ENCODE measurements at places on chromosomes 4 and X. TPM values are rescaled to one million over a fixed set of nuclear protein-coding genes. Genes with fewer than 3 reads are reported as not detected.
A peak's percentile ranks its signal among the peaks of the same experiment; 100 is the strongest.

Gene BRS3
- total RNA-seq = not detected

Gene TCEAL3
- 15.9 TPM for total RNA-seq

Gene NAA11
- total RNA-seq = not detected

Gene SSX2B
- total RNA-seq = 0.37 TPM

Gene FDCSP
- not detected for total RNA-seq

Gene PALLD
- total RNA-seq = 44.1 TPM

Gene WDR17
- total RNA-seq = 6.9 TPM

Gene FGD1
- 21.5 TPM for total RNA-seq

Gene TGIF2LX
- total RNA-seq = not detected

Gene FAM9B
- not detected for total RNA-seq

DNA sequence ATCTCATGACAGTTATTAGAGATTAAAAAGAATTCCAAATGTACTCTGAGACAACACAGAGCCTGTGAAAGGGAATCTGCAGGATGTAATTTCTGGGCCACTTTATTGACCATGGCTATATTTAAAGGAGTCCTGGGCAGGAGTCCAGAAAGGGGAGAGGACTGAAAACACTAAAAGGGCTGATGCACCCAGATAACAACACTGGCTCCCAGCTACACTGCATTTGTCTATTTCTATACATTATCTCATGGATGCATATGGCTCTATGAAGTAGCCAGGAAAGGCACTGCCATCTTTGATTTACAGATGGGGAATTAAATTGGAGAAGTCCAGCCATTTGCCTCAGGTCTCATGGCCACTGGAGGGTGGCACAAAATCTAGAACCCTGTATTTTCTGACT lies 56.0 kb downstream of the MED28 start:
- no peak for DNase-seq

DNA sequence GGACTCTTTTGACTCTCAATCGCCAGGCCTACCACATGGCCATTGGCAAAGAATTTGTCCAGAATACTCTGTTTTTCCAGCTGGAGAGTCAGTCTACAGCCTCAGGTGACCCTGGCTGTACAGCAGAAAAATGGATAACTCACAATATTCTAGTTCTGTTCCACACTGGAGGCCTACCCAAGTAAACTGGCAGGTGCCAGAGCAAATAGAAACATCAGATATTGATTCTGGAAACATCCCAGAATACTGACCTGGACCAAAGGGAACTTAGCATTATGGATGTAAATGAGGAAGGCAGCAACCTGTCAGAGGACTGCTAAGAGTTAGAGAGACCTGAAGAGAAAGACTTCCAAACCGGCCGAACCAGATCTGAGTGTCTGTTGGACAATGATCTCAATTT lies 147.9 kb upstream of the SMAD1 start:
- no peak for DNase-seq

DNA sequence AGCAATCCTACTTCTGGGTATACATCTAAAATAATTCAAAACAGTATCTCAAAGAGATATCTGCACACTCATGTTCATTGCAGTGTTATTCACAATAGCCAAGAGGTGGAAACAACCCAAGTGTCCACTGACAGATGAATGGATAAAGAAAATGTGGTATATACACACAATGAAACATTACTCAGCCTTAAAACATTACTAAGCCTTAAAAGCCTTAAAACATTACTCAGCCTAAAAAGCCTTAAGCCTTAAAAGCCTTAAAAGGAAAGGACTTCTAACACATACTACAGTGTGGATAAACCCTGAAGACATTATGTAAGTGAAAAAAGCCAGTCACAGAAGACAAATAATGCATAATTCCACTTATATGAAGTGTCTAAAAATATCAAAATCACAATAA lies 40.3 kb upstream of the TFDP3 start:
- no peak for DNase-seq

DNA sequence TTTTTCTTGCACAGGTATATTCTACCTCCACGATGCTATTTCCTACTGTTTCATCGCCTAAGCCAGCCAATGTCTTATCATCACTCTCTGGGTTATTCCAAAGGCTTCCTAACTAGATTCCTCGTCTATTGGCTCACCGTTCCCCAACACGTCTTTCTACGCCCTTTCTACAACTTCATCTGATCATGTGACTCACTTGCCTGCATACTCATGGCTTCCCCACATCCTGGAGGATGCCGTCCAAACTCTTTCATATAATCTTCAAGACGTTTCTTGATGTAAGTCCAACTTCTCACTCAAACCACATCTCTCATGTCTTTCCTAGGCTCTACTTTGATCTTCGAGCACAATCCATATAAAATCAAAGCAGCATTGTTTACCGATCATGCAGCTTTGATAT lies 322.0 kb upstream of the PPARGC1A start:
- DNase-seq = no peak

DNA sequence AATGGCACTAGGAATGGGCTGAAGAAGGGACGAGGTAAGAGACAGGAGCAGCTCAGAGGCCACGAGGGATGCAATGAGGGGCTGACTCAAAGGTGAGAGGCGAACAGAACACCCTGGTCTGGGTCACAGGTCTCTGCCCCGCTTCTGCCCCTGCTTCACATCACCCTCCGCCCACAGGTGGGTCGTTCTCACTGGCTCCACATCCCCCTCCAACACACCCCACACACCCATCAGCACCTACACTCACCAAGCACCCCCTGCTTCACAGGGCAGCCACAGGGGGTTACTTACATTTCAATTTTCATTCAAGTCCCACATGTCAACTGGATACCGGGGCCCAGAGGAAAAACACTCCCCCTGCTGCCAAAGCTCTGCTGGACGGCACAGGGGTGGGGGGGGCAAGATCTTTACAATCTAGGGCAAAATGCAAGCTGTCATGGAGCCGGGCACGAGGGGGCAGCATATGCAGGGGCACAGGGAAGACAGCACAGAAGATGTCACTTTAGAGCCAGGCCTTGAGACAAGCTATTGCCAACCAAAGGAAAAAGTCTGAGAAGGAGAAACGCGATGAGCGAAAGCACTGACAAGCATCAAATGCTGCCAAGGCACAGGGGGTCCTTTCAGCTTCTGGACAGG lies 94.0 kb downstream of the AFAP1 start:
- no peak for DNase-seq

GRCh38 chr4:3523628-3524221 lies 8.5 kb downstream of the LRPAP1 start:
- no peak for DNase-seq

GRCh38 chr4:169079942-169080827 lies 70.1 kb upstream of the CBR4 start:
- peak; percentile 72 for DNase-seq

- no peak for DNase-seq
Observed at GRCh38 chrX:1390621-1391369, 1.1 kb downstream of the SLC25A6 start.

- DNase-seq = no peak
Observed at GRCh38 chrX:18149454-18149853, 71.2 kb downstream of the BEND2 start.

- DNase-seq = no peak
Observed at GRCh38 chrX:153830640-153831428, 490 bp upstream of the PDZD4 start.

- no peak for DNase-seq
Observed at GRCh38 chr4:124980276-124980752, 267.8 kb upstream of the ANKRD50 start.

DNA sequence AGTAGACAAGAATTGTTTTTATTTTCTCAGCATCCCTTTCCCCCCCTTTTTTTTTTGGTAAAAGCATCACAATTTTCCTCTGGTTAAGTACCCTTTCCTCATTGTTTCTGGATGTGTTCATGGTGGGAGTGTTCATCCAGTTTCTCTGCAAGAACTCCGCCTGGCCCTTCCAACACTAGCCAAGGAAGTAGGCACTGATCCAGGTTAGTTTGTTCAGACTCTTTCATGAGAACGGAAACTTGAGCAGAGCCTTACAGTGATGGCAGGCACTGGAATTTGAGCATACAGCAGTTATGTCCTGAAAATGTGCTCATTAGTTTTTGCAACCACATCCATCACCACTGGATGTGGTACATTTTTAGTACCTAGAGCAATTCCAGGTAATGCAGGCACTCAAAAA lies 336.1 kb upstream of the BOD1L1 start:
- no peak for DNase-seq

- DNase-seq = peak; percentile 62
Observed at GRCh38 chrX:135740681-135741149, 27.3 kb downstream of the CT45A1 start.

DNA sequence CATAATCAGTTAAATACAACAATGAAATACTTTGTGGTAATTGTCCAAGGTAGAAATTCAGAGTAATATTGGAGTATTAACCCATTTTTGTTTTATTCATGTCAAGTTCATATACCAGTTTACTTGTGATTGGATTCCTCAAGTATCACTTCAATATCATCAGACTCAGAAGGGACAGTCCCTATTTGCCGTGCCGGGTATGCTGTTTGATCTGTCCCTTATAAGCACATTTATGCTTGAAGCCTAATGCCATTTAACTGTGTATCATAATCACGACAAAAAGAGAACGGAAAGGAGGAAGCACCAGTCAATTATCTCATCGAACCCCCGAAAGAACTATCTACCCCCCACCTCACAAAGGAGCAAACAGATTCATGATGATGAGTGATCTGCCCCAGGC lies 171.0 kb upstream of the TBL1X start:
- no peak for DNase-seq

GRCh38 chr4:76252271-76252653 lies 741 bp downstream of the FAM47E start:
- no peak for DNase-seq

DNA sequence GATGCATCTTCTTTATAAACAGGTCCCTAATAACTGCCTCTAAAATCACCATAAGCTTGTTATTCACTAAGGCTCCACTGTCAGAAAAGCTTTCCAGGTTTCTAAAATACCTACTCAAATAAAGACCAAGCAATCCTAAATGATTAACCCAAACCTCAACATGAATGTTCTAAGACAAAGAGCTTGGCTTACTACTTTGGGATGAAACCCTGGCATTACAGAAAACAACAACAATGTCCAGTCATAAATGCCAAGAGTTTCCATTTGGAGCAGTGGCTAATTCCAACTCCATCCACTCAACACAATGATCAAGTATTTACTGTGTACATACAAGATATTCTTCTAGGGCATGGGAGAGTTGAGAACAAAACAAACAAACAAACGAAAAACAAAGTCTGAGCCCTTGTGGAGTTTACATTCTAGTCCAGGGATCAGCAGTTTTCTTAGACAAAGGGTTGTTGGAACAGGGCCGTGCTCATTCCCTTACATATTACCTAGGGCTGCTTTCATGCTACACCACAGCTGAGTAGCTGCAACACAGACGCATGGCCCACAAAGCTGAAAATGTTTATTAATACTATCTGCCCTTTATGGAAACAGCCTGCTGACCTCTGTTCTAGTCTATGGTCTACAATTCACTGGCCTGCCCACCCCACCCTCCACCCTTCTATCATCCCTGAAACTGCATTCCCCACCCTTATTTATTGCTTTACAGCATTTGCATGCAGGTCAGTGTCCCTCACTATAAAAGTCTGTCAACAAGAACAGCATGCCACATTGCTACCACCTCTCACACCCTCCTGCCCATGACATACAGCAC lies 23.7 kb downstream of the ABCG2 start:
- no peak for DNase-seq

GRCh38 chr4:74054483-74055047 lies 16.1 kb upstream of the CXCL3 start:
- no peak for DNase-seq

DNA sequence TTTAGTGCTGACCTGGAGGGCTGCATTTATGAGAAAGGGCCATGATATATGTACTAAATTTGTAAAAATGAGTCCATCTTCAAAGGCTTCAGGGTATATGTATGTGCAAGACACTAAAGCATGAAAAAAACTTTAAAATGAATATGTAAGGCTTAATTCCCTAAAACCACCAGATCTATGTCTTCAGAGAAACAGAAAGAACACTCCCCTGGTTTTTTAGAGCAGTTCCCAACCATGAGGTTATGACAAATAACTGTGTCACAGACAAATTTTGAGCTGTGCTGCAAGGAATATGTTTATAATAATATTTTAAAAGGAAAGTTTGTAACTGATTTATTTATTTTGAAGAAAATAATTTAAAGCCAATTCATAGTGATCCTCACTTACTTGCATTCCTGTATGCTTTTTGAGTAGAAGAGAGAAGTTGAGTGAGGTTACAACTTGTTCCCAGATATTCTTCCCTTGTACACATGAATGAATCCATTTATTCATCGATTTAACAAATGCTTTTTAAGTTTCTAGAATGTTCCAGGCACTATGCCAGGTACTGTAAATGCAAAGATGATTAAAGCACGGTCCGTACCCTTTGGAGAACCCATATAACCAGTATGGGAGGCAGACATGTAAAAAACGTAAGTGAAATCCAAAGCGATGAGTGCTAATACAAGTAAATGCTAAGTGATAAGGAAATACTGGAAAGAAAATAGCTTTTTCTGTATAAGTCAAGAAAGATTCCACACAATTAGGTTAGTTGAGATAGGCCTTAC lies 295.2 kb upstream of the DIAPH2 start:
- no peak for DNase-seq

DNA sequence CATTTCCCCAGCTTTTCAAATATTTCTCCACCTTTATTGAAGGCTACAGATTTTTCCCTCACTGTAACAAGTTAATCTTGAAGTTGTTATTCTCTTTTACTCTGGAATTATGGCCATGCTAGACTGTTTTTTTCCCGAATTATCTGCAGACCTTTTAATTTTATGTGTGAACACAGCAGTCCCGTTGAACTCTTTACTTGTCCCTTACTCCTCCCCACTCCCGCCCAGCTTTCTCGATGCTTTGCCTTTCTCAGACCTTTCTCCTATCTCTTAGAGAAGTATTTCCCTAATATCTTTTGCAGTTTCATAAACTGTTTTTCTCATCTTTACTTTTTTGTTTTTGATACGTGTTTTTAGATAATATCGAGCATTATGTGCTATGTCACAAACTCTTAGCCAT lies 776 bp downstream of the CEP44 start:
- DNase-seq = no peak

- DNase-seq = peak; percentile 12
Observed at GRCh38 chr4:25702848-25703247, 47.2 kb downstream of the SLC34A2 start.

DNA sequence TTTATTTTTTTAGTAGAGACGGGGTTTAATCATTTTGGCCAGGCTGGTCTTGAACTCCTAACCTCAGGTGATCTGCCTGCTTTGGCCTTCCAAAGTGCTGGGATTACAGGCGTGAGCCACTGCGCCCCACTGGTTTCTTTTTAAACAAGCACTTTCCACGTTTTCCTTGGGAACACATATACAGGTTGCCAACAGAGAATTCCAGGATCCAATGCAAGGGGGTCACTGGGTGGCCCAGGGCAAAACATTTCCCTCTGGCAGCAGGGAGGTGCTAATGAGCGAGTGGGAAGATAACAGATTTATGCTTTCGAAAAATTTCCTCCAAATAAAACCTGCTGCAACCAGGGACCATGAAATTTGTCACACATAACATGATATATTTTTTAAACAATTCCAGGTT lies 41.1 kb downstream of the ADRA2C start:
- peak; percentile 48 for DNase-seq

DNA sequence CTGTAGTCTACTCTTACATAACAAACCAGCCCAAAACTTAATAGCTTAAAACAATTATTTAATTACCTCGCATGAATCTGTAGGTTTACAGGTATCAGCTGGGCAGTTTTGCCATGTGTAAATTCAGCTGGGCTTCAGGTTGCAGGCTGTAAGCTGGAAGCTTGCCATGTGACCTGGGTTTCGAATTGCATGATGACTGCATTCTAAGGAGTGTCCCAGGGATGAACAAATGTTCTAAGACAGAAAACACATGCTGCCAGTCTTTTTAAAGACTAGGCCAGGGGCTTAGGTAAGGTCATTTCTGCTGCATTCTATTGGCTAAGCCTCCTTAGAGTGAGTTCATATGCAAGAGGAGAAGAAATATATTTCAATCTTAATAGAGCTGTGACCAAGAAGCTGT lies 44.8 kb downstream of the GRIA2 start:
- peak; percentile 11 for DNase-seq

Measured in A673 (cell line).